Head of caudate nucleus (tissue), 42 donors: ENCODE measurements at places on chromosomes 16 and 17.

DNA sequence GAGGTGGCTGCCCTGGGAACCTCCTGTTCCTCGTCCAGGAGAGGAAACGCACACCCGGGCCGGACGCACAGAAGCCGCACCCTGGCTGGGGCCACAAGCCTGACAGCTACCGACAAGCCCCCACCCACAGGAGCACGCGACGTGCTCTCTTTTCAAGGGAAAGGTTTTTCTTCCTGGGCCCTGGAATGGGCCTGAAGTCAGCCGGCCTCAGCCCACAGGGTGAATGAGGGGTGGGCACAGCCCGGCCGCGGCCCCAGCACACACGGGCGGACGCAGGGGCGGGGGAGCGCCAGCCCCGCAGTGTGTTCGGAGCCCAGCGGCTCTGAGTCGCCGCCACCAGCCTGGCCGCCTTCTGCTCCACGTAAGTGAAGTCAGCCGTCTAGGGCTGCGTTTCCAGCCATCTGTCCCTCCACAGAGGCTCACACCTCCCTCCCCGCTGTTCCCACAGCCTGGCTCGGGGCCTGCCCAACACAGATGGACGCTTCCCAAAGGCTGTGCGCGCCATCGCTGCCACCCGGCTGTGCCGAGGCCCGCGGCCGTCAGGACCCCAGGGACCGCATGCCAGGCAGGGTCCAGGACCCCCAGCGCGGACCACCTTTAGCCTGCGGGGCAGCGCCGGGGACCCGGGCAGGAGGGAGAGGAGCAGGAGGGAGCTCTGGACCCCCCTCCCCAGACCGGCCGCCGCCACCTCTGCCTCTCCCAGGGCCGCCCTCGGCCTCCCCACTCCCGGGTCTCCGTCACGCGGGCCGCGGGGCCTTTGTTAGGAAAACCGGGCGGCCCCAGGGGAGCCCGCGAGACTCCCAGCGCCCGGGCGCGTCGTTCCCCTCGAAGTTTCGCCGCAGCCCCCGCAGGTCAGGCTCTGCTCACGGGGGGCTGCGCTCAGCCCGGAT lies 36.8 kb downstream of the CBFA2T3 start:
- DNase-seq = no peak

DNA sequence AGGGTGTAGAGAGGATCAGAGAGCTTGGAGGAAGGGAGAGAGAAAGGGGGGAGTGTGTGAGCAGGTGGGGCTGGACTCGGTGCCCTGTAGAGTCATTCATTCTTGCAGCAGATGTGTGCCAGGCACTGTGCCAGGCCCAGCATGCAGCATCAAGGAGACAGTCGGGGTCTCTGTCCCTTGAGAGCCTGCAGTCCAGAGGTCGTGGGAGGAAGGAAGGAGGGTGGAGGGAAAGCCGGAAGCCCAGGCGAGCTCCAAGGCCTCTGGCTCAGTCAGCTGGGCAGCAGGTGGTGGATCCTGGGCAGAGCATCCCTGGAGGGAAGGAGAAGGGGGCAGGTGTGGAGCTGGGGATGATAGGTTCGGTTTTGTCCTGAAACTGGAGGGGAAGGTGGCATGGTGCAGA lies 27.5 kb downstream of the EPN2 start:
- peak; percentile 66 for DNase-seq

DNA sequence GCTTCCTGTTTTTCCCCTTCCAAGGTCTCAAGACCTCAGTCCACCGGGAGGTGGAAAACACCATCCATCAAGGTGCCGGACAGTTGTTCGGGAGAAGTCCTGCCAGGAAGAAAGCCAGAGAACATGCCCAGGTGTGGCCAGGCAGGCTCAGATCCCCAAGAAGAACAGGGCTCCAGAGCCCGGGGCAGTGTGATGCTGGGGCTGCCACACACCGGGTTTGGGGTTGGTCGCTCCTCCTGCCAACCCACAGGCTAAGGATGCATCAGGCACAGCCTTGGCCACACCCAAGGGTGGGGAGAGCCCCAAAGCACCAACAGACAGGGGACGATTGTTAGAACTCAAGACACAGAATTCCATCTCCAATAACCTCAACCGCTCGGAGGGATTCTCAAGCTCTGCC lies 19.7 kb downstream of the ZFHX3 start:
- DNase-seq = no peak

GRCh38 chr17:46106966-46107644 lies 86.1 kb downstream of the KANSL1 start:
- DNase-seq = no peak

GRCh38 chr16:50276801-50277555 lies 10.6 kb downstream of the ADCY7 start:
- no peak for DNase-seq

DNA sequence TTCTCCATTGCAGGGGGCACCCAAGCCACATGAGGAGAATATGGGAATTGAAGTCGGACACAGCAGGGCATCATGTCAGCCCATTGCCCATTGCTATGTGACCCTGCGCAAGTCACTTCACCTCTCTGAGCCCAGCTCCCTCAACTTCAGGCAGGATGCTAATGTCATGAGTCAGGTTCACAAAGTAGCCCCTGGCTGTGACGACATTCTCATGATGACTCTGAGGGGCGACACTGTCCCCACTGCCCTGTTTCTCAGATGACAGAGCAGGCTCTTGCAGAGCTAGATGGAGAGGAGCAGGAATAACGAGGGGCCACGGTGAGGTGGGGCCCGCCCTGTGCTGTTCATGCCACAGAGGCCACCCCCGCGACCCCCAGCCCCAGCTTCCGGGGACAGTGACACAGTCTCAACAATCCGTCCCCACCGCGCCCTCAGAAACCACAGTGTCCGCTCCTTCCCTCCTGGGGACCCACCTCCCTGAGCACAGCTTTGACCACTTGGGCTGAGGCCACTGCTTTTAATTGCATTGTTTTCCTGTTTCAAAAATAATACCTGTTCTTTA lies 13.2 kb upstream of the ZNF469 start:
- no peak for DNase-seq

DNA sequence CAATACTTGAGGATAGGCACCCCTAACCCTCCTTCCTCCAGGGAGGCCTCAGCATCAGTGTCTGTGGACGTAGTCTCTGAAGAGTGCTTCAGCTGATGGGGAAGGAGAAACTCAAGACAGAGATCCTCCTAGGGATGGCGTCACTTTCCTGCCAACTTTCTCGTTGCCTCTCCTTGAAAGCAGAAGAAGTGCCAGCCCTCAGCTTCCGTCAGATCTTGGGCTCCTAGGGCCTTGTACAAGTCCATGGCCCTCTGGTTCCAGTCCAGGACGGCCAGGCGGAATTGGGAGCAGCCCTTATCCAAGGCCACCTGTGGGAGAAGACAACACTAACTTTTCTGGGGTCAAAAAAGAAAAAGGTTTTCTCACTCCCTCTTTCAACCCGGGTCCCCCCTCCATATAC lies 1.3 kb downstream of the SAT2 start:
- no peak for DNase-seq

GRCh38 chr16:75929046-75929445 lies 202.8 kb upstream of the CPHXL start:
- no peak for DNase-seq

DNA sequence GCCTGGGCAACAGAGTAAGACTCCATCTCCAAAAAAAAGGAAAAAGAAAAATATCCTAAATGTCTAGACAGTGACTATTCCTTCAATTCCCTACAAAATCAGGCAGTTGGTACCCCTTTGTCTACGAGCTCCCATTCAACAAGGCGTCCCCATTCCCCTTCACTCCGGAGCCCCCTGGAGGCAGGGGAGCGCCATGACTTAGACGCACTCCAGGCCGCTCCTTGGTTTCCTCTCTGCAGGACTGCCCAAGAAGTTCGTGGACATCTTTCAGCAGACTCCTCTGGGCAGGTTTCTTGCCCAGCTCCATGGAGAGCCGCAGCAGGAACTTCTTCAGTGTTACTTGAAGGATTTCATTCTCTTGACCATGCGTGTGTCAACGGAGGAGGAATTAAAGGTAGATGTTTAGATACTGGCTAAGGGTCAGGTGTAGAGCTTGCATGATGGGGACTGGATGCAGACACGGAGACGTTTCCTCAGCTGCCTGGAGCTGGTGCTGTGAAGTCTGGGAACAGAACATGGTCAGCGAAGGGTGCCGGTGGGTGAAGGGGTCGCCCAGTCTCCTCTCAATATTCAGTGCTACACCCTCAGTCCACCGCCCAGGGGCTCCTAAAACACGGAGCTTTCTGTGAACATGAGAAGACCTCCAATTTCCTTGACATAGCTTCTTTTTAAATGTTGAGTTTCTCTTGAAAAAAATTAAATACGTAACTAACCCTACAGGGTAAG lies 53.3 kb upstream of the ENDOV start:
- DNase-seq = no peak

GRCh38 chr17:42748202-42748907 lies 3.5 kb upstream of the EZH1 start:
- no peak for DNase-seq

GRCh38 chr17:4632581-4632920 lies 8.9 kb downstream of the ALOX15 start:
- no peak for DNase-seq

DNA sequence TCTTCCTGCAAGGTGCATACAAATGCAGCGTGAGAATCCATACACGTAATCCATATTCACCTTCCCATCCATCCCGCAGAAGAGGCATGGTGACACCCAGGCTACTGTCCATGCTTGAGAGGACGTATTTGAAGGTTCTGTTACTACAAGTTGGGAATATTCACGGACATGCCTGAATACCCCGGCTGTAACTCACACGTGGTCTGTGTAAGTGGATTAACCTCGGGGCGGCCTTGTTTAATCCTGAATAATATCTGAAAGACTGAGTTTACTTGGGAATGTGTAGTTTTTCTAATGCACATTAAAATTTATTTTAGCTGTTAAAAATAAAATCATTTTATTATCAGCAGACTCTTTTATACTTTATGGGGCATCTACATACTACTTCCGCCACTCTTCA lies 13.1 kb downstream of the CPSF4L start:
- no peak for DNase-seq

DNA sequence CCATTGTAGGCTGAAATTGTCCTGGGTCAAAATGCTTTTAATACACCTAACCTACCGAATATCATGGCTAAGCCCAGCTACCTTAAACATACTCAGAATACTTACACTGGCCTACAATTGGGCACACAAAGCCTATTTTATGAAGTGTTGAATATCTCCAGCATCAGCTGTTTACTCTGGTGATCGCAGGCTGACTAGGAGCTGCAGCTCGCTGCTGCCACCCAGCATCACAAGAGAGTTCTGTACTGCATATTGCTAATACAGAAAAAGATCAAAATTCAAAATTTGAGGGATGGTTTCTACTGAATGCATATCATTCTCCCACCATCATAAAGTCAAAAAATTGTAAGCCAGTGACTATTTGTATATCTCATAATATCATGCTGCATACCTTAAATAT lies 55.3 kb downstream of the ULK2 start:
- DNase-seq = peak; percentile 53

- no peak for DNase-seq
These were observed 24.9 kb downstream of the MPP3 start for GRCh38 chr17:43808076-43808475.

DNA sequence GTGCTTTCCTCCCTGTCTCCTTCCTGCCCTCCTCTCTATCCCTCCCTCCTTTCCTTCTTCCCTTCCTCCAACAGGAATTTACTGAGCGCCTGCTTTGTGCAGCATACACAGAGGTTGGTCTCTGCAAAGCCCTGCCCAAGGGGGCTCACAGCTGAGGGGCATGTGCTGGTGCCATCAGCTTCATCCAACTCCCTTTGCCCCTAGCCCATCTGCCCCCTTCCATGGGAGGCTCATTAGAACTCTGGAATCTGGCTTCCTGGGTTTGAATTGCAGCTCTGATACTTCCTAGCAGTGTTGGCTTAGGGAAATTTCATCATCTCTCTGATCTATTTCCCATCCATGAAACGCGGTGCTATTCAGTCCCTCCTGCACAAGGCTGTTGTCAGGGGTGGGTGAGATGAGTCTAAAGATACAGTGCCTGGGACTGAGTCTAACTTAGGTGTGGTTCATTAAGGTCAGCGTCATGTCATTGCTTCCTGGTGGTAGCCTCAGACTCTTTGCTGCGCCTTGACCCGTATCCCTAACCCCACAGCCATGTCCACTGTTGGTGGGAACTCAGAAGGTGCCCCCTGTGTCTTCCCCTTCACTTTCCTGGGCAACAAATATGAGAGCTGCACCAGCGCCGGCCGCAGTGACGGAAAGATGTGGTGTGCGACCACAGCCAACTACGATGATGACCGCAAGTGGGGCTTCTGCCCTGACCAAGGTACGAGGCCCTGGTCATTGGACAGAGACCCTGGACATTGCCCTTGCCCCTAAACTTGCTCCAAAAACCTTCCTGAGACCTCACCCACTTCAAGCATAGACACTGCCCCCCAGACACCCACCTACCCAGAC lies 10.3 kb downstream of the MMP2 start:
- DNase-seq = no peak

GRCh38 chr16:82146957-82147356 lies 23.1 kb downstream of the MPHOSPH6 start:
- peak; percentile 43 for DNase-seq

- DNase-seq = no peak
These were observed 31.9 kb downstream of the GRIN2C start for GRCh38 chr17:74827800-74828199.

- no peak for DNase-seq
These were observed 67.4 kb downstream of the MRM1 start for GRCh38 chr17:36668824-36669223.

- DNase-seq = peak; percentile 50
These were observed 98.1 kb upstream of the SEC14L1 start for GRCh38 chr17:77042476-77043231.

DNA sequence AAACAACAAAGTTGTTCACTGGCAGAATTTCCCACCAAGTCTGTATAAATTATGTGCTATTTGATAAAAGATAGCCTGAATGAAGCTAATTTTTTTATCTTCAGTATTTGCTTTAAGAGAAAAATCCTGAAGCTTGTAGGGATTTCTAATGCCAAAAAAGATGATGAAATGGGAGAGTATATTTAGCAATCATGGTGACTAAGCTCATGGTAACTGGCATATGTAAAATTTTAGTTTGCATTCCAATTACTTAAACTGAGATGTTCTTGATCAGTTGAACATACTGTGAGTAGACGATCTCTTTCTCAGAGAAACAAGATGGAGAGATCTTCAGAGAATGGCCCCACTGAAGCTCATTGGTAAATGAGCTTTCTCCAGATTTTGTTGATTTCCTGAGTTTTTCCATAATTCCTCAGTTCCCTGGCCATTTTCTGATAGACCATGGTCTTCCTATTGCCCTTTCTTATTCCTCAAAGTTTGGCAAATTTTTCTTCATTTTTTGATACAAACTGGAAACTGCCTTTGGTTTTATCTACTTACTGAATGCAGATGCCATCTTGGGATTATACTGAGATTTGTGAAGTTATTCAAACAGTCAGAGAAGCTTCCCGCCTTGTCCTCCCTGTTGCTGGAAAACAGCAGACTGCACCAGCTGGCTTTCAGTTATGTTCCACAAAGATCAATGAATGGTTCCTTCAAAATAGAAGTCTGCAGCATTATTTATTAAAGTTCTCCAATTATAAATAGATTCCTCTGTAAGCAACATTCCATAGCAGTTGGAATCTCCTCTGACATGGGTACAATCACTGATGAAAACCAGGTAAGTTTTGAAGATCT lies 68.3 kb upstream of the ALOX12 start:
- DNase-seq = no peak
